ENCODE measurements at places on chromosomes 7 and 10.

GRCh38 chr7:55026867-55027490 is 8.2 kb downstream of the EGFR start:
- no peak for DNase-seq

- no peak for DNase-seq
These were observed 80.0 kb upstream of the DDC start for GRCh38 chr7:50645186-50645585.

- DNase-seq: peak; percentile 52
These were observed 567.5 kb downstream of the POM121L12 start for GRCh38 chr7:53602817-53603418.

- no peak for DNase-seq
These were observed 398.6 kb upstream of the AUTS2 start for GRCh38 chr7:69199661-69200060.

GRCh38 chr7:43586251-43586900 is 3.5 kb downstream of the STK17A start:
- no peak for DNase-seq

- DNase-seq: no peak
These were observed 12.2 kb downstream of the RPS24 start for GRCh38 chr10:78045856-78046255.

DNA sequence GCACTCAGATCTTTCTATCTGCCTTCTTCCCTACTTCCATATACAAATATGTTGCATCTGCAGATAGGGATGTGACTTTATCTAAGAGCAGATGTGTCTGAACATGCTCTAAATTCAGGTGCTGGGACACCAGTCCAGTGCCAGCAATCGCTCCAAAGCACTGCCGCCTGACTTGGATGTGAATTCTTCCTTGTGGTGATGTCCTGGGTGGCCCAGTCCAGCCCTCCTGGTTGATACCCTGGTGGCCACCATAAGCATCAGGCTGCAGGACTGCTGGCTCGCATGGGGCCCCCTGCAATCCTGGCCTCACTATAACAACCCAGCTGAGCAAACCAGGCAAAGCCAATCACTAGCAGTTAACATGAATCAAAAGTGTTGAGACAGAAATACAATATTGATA is 149.2 kb upstream of the PDE1C start:
- no peak for DNase-seq

DNA sequence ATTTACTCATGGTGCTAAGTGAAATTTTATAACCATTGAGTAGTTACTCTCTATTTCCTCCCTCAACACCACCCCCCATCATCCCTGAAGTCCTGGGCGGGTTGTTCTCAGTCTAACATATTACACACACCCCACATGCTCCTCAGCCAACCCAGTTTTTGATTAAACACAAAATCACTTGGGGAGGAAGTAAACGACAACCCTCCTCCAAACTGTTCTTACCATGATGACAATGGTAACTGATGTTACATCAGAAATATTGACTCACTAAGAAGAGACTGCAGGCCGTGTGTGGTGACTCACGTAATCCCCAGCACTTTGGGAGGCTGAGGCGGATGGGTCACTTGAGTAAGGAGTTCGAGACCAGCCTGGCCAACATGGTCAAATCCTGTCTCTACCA is 44.2 kb downstream of the RAB11FIP2 start:
- no peak for DNase-seq

DNA sequence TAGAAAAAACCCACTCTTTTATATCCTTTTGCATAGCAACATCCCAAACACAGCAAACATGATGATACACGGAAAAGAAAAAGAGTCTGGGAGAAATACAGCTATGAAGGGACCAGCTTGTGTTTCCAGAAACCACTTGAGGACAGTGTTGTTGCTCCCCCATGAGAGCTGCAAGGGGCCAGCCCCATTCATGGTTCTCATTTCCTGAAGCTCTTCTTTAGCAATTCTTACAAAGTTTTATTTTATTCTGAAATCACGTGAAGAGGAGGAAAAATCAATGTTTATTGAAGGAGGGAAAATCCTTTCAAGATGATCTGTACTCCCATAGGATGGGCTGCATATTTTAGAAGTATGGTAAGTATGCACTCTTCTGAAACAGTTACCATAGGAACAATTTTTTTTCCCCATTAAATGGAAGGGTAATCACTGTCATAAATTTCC is 17.5 kb upstream of the PRTFDC1 start:
- no peak for DNase-seq

DNA sequence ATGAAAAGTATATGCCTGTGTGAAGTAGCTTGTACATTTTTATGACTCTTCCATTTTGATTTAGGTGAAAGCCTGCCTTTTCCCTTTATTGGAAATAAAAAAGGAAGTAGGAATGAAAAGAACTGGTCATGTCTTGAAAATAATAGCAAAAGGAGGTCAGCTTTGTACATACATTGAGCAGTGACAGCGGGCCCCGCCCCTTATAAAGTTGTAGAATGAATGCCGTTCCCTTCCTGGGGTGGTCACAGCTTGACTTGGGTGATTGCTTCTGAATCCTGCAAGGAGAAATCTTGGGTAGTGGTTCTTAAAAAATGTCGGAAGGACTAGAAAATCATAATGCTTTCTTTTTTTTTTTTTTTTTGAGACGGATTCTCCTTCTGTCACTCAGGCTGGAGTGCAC is 31.7 kb downstream of the CAMK1D start:
- DNase-seq: no peak

DNA sequence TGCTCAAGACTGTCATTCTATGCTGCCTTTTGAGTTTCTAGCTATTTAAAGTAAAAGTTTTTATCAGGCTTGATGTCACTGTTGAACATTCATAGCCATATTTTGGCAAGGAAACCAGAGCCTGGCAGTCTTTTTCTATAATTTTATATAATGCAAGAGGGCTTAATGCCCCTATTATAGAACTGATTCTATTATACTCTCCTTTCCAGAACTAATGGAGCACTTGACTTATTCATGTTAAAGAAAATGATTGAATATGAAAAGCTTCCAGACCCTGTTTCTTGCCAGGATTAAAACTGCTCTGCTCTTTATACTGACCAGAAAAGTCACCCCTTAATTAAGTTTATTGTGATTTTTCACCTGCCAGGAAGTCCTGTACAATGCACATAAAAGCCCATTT is 337.6 kb upstream of the CHRM2 start:
- DNase-seq: no peak

GRCh38 chr10:21031232-21031795 is 134.2 kb upstream of the NEBL start:
- DNase-seq: no peak

DNA sequence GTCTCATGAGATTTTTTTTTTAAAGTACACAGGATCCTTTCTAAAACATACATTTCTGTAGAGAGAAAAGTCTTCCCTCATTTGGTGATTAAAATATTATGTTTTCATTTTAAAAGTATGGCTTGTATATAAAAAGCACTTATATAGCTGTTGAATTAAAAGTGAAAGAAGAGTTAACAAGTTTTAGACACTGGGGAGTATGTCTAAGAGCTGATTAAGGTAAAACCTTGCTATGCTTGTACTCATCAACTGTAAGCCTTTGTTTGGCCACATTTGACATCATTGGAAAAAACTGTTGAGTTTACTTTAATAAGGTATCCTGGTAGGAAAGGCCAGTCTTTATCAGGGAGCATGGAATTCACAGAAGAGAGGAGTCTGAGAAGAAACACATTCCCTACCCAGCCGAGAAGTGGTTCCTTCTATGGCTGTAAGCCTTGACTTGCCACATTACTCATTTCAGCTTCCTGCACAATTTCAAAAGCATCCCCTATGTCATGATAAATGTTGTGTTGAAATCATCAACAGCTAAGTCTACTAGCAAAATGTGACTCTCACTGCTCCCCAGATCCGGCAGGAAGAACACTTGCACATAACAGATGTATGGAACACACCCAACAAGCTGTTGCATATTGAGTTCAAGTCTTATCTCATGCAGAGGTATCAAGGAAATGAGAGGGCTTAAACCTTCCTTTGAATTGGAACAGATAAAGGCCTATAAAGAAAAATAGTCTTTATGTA is 171.8 kb upstream of the CDK1 start:
- DNase-seq: no peak

Measured in NT2/D1 (cell line).